ENCODE measurements at places on chromosomes 11 and 22.

DNA sequence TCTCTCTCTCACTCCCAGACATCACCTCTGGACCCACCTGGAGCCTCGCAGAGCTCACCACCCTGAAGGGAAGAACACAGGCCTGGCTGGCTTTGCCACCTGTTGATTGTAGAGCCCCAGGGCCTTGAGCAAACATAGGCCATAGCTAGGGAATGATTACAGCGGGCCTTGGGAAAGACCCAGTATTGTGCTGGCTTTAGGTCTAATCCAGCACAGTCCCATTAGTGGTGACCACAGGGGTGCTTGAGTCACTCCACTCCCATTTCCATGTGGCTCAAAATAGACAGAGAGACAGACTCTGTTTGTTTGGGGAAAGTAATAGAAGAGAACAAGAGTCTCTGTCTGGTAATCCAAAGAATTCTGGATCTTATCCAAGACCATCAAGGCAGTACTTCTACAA, 42.7 kb upstream of the FAM181B start:
- no peak for DNase-seq

DNA sequence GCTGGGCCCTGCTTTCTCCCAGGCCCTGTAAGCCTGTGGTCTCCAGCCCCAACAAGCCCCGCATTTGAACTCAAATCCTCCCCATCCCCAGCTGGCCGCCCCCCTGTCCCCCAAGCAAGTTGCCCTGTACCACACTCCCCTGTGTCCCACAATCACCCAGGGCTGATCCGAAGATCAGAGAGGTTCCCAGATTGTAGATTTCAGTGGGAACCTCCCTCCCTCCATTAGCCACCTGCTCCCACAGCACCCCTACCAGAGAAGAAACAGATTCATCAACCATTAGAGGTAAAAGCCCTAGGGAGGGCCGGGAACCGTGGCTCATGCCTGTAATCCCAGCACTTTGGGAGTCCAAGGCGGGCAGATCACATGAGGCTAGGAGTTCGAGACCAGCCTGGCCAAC, 107.5 kb downstream of the FEZ1 start:
- DNase-seq, result no peak

- no peak for DNase-seq
Observed at GRCh38 chr11:30653606-30654005, 67.5 kb upstream of the MPPED2 start.

DNA sequence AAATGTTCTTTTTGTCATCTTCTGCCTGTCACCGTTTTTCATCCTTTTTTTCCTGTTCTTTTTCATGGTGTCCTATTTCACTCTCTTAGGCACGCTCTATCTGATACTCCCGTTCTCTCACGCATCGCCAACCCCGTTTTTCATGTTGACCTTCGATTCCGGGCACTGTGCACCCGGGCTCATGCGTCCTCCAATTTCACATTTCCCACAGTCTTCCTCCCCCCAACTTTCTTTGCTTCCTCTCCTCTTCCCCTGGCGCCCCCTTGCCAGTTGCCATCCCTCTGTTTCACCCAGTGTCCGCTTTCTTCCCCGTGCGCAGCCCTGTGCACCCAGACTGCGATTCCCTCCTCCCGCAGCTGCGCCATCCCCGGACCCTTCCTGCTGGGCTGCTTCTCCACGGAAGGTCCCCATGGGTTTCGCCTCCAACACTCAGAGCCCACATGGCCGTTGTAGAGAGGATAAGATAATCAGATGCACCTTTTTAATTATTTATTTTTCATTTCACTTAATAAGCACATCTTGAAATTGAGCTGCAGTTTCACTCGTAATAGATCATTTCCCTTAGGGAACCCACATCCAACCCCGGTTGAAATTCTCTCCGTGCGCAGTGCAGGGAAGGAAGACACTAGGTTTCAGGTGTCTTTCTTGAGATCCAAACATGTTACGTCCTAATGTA, 791.1 kb downstream of the NTM start:
- DNase-seq, result no peak

DNA sequence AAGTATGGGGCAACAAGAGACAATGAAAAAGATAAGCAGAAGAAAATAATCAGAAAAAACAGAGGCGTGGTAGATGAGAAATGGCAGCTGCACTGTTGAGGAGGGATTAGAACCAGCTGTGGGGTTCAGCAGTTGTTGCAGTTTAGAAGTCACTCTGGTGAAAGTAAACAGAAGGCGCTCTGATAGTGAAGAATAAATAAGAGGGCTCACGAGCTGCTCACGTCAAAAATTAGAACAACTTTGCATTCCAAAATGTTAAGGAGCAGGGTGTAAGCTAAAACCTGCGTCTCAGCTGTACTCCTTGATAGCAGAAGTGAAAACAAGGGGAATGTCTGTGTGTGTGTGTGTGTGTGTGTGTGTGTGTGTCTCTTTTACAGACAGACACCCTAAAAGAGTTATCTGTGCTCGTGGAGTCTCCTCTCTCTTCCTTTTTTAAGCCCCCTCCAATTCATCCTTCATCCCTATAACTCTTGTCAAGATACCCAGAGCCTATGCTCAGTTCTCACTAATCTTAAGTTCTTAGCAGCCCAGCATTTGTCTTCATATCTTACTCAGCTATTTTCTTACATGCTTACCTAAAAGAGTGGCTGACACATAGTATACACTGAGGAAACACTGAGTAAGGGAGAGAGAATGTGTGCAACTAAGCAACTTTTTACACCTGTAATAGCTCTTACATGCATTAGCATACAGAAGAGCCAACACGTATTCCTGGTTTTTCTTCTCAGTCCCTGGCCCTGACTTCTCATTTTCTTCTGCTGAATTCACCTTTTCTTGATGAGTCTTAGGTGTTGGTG, 8.9 kb downstream of the TTC17 start:
- DNase-seq, result peak; percentile 60

DNA sequence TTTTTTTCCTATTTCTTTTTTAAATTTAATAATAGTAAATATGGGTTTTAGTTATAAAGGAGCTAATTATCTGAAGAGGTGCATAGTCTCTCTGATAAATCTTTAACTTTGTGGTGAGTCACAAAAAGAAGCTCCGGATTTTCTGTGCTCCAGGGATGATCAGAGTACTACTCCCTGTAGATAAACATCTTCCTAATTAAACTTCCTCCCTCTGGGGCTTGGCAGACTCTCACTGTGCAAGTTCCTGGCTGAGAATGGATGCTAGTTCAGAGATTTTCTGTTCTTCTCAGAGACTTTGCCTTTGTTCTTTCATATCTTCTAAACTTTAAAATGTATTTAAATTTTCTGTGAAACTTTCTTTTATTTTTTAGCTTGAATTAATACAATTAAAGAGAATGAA, at the start of gene OR10G7:
TSS of gene OR10G7 (minus strand) at position 72 of the 400 bp plus-strand sequence. CDS start 2,324 bp downstream, outside the sequence.
- no peak for DNase-seq

DNA sequence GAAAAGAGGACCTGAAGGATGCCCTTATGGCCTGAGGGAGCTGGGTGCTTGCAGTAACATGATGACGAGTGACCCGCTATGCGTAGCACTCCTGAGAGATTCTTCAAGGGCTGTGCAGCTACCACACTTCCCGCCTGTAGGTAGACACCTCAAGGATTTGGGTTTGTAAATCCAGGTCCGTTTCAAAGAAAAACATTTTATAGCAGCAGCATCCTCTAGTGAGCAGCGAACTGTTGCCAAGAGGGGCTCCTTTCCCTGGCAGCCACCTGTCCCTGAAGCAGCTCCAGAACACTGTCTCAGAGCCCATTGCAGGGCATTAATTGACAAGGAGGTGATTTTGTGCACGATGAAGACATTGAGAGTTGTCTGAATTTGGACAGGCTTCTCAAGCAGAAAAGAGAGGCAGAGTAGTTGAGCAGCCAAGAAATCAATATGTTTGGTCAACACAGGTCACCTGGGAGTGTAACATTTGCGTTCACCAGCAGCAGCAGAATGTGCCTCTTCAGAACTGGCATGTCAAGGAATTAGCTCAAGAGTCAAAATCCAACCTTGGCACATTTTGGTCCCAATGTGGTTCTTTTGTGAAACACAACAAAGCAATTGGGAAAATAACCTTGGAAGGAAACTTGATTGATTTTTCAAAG, 209.8 kb upstream of the MTNR1B start:
- no peak for DNase-seq

DNA sequence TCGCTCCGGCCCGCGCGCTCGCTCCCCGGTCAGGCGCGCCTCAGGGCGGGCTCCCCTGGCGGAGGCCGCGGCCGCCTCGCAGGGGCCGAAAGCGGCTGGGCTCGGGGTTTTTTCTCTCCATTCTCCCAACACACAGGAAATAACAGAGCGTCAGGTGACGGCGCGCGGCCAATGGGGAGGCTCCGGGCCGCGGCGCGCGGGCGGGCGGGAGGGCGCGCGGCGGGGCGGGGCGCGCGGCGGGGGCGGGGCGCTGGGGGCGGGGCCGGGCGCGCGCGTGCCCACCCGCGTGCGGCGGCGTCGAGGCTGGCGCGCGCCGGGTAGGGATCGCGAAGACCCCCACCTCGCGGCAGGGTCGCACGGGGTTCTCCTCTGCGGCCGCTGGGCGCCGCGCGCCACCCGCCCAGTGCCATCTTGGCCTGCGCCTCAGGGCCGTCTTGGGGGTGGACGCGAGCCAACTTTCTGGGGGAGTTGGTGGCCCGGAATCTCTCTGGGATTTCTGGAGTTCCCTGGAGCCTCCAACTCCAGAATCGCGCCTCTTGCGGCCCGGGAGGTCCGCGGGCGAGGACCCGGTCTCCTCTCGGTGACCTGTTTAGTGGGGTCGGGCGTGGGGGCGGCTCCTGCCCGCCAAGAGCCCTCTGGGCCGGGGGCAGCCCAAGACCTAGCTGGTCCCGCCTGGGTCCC, at the start of gene TCF20:
TSS of gene TCF20 (minus strand) at position 144 of the 681 bp plus-strand sequence. CDS start 55,348 bp downstream, outside the sequence.
- peak; percentile 83 for DNase-seq

DNA sequence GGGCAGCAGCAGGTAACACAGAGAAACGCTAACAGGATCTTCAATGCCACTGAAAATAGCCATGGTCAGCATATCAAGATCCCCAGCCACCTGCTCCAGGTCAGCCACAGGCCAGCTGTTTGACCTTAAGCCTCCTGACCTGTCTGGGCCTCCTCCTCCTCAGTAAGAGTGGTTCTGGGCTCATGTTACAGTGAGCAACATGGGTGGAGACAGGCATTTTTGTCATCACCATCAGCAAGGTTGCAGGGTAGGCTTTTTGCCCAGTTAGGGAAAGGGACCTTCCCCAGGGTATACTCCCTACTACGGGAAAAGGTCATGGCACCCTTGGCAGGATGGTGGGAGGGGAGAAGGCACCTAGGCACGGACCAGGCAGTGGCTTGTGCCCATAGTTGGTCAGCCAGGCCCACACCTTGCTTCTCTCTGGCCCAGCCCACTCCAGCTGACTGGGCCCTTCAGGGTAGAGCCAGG, 131.8 kb upstream of the PARVA start:
- DNase-seq, result no peak

GRCh38 chr22:46373921-46374662, 38.6 kb downstream of the TRMU start:
- peak; percentile 53 for DNase-seq

DNA sequence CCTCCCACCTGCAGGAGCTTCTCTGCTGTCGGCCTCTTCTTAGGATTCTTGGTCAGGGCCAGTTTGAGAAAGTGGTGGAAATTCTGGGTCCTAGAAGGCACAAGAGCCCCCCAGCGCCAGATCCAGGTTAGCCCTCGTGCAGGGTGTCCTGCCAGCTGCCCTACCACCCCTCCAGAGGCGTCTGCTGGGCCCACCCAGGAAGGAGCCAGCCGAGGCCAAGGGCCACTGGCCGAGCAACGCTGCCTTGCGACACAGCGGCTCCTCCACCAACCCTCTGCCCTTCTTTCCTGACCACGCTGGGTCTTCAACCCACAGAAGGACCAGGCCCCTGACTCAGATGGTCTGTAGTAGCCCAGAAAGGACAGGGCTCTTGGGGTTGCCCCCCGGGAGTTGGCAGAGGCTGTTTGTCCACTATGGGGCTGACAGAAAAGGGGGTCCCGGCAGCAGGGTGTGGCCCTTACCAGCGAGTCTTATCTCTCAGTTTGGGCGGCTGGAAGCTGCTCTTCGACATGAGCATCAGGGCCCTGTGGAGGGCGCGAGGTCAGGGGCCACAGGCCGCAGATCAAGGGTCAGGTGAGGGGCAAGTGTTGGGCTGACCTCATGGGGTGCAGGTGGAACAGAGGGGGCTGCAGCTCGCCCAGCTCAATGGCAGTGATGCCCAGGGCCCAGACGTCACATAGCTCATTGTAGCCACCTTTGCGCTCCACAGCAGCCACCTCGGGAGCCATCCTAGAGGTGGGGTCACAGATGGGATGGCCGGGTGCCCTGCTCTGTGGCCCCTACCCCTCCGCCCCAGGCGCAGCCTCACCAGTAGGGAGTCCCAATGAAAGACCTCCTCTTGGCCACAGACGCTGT, 2.5 kb downstream of the MAP4K2 start:
- no peak for DNase-seq

DNA sequence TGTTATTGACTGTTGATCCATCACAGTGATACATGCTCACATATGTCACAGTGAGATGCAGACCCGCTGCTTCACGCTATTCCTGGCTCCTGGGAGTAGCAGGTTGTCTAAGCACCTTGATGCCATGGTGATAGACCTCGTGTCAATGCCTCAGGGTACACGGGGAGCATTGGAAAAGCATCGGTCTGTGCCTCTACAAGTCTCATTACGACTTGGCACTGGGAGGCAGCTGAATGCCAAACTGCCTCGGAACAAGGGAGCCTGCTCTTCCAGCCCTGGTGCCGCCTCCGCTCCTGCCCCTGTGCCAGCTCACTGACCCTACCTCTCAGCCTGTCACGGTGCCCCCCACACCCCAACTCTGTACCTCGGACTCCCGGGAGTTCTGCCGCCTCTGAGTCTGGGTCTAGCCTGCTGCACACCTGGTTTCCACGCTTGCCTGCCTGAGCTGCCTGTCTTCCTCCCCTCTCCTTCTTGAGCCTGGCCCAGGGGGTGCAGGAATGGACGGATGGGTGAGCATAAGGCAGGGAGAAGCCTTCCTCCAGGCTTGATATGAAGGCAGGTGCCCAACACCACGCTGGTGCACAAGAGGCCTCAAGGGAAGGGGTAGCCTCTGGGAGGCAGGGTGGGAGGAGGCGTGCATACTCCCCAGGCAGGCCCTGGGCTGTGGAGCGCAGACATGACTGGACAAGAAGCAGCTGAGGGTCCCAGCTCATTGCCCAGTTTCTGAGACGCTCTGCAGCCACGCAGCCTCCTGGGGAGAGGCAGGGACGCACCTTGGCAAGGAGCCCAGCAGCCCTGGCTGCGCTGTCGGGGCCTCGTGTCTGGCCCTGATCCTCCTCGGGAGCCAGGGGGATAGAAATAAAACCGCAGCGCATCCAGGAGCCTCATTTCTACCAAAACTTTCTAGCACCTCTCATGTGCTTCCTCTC, 1.8 kb upstream of the NFAM1 start:
- DNase-seq, result no peak

Measured in hematopoietic multipotent progenitor cell treated with erythropoietin and hydrocortisone succinate and interleukin-3 and kit ligand, for 8 days (in vitro differentiated cells).